Activated naive CD4-positive, alpha-beta T cell treated with anti-CD3 and anti-CD28 coated beads, Interleukin-2, amount 10 ng/mL, durations not matched to agents 7 days and 5 days (primary cell): ENCODE measurements at places on chromosomes 7 and 10.

GRCh38 chr7:29622335-29623265, 59.0 kb downstream of the PRR15 start:
- no peaks in the 10 kb centered on the region for H3K36me3 ChIP-seq
- H3K27ac ChIP-seq = no peak overlapping the region
- H3K4me3 ChIP-seq = no peak overlapping the region
- H3K27me3 ChIP-seq = peaks cover 12% of the 10 kb centered on the region

- H3K27ac ChIP-seq = peak overlapping the region; percentile 97
- H3K4me1 ChIP-seq = peaks cover 68% of the 10 kb centered on the region
- peaks cover 2% of the 10 kb centered on the region for H3K36me3 ChIP-seq
- DNase-seq = no peak
Observed at GRCh38 chr7:3091631-3092030, 48.0 kb upstream of the CARD11 start.

DNA sequence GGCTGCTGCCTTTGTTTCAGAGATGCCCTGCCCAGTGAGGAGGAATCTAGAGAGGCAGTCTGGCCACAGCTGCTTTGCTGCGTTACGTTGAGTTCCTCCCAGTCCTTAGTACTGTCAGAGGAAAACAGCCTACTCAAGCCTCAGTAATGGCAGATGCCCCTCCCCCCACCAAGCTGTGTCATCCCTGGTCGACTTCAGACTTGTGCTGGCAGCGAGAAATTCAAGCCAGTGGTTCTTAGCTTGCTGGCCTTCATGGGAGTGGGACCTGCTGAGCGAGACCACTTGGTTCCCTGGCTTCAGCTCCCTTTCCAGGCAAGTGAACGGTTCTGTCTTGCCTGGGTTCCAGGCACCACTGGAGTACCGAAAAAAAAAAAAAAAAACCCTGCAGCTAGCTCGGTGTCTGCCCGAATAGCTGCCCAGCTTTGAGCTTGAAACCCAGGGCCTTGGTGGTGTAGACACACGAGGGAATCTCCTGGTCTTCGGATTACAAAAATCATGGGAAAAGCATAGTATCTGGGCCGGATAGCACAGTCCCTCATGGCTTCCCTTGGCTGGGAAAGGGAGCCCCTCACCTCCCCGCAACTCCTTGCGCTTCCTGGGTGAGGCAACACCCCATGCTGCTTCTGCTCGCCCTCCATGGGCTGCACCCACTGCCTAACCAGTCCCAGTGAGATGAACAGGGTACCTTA, 9.1 kb downstream of the SDHAF3 start:
- H3K36me3 ChIP-seq = peaks cover 18% of the 10 kb centered on the region
- H3K27me3 ChIP-seq = no peaks in the 10 kb centered on the region
- H3K27ac ChIP-seq = no peak overlapping the region
- DNase-seq = no peak

DNA sequence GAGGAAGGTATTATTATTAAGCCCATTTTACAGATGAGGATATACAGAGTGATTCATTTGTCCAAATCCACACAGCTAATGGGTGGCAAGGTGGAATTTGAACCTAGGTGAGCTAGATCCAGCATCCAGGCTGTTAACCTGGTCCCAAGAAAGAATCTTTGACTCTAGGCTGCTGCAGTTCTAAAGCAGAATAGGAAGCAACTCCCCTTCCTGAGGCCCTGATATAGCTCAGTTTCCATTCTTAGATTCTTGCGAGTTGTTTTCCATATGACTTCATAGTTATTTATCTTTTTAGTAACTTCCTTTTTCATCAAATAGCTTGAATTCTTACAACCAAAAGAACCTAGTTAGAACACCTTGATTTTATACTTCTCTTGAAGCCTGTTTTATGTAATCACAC, 24.1 kb upstream of the ZC3HAV1L start:
- peaks cover 68% of the 10 kb centered on the region for H3K36me3 ChIP-seq
- no peak for DNase-seq
- peak overlapping the region; percentile 81 for H3K27ac ChIP-seq
- no peaks in the 10 kb centered on the region for H3K27me3 ChIP-seq
- H3K4me1 ChIP-seq = peaks cover 59% of the 10 kb centered on the region

GRCh38 chr10:29084681-29085307, 204.1 kb upstream of the LYZL1 start:
- no peak overlapping the region for H3K4me3 ChIP-seq
- H3K27me3 ChIP-seq = no peaks in the 10 kb centered on the region
- H3K36me3 ChIP-seq = no peaks in the 10 kb centered on the region
- H3K4me1 ChIP-seq = no peaks in the 10 kb centered on the region

GRCh38 chr10:62529396-62529795, 155.2 kb downstream of the ZNF365 start:
- no peak for DNase-seq
- H3K4me3 ChIP-seq = no peak overlapping the region
- peaks cover 11% of the 10 kb centered on the region for H3K27me3 ChIP-seq
- H3K27ac ChIP-seq = peak overlapping the region; percentile 28
- peaks cover 38% of the 10 kb centered on the region for H3K36me3 ChIP-seq

DNA sequence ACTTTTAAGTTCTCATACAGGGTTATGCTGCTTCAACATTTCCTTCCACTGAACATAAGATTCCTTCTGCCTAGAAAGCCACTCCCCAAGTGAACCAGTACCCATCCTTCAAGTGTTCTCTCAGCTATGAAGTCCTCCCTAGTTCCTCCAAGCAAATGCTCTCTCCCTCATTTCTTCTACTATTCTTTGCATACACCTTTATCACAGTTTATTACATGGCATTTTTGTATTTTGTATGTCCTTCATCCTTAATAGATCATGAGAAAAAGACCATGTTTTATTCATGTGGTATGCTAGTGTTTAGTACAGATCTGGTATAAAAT, 1.9 kb downstream of the SYPL1 start:
- peaks cover 4% of the 10 kb centered on the region for H3K27me3 ChIP-seq
- H3K27ac ChIP-seq = peak overlapping the region; percentile 16
- H3K36me3 ChIP-seq = peaks cover 19% of the 10 kb centered on the region
- H3K4me3 ChIP-seq = peak overlapping the region; percentile 40

DNA sequence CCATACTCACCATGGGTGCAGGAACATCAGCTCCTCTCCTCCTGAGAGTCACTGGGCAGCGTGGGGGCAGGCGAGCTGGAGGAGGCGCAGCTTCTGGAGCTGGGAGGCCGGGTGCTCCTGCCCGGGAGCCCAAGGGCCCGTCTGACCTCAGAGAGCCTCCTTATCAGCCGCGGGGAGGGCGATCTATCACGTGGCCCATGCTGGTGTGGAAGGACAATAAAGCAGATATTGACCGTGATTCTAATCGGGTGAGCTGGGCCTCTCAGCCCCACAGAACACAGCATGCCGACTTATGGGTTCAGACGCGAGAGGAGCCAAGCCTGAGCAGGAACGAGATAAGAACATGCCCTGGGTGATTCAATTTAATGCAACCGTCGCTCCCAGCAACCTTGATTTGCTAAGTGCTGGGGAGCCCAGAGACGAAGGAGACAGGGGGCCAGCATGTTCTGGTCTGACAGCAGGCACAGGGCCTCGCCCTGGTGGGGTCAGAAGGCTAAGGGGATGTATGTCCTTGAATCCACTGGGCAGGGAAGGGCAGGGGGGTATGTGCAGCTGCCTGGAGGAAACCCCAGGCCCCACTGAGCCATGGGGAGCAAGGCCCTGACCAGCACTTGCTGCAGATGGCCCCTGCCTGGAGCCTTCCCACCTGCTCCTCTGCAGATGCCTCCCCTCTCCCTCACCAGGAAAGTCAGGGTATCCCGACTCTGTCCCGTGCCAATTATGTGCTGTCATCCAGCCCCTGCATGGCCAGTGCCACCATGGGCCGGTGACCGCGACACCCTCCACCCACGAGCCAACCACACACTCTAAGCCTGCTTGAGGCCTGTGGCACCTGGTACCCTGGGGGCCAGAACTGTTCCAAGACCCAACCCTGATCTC, 95.3 kb upstream of the RET start:
- no peak overlapping the region for H3K4me3 ChIP-seq
- no peak overlapping the region for H3K27ac ChIP-seq
- DNase-seq = no peak
- H3K27me3 ChIP-seq = peaks cover 11% of the 10 kb centered on the region
- H3K4me1 ChIP-seq = peaks cover 5% of the 10 kb centered on the region

DNA sequence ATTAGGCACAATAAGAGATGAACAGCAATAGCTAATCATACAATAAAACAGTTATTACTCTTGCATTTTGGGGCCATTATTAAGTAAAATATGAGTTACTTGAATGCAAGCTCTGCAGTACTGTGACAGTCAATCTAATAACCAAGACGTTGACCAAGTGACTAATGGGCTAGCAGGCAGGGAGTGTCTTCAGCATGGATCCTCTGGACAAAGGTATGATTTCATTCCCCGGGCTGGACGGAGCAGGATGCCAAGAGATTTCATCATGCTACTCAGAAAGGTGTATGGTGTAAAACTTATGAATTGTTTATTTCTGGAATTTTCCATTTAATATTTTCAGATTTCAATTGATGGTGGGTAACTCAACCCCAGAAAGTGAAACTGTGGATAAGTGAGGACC, 80.9 kb downstream of the SHH start:
- no peak for DNase-seq
- peaks cover 19% of the 10 kb centered on the region for H3K4me1 ChIP-seq
- no peaks in the 10 kb centered on the region for H3K27me3 ChIP-seq
- no peak overlapping the region for H3K4me3 ChIP-seq
- H3K36me3 ChIP-seq = peaks cover 43% of the 10 kb centered on the region

- peaks cover 5% of the 10 kb centered on the region for H3K36me3 ChIP-seq
- peaks cover 47% of the 10 kb centered on the region for H3K27me3 ChIP-seq
- DNase-seq = peak; percentile 30
- no peak overlapping the region for H3K4me3 ChIP-seq
- peaks cover 30% of the 10 kb centered on the region for H3K4me1 ChIP-seq
- H3K27ac ChIP-seq = peak overlapping the region; percentile 36
Observed at GRCh38 chr10:114024876-114025610, 18.6 kb upstream of the ADRB1 start.

GRCh38 chr10:13629116-13629515, 42.4 kb downstream of the PRPF18 start:
- no peaks in the 10 kb centered on the region for H3K27me3 ChIP-seq
- no peak for DNase-seq
- H3K4me1 ChIP-seq = no peaks in the 10 kb centered on the region
- peaks cover 20% of the 10 kb centered on the region for H3K36me3 ChIP-seq

GRCh38 chr7:31488562-31489203, 25.2 kb upstream of the ITPRID1 start:
- DNase-seq = peak; percentile 50
- no peaks in the 10 kb centered on the region for H3K27me3 ChIP-seq
- no peaks in the 10 kb centered on the region for H3K4me1 ChIP-seq
- no peak overlapping the region for H3K27ac ChIP-seq

- DNase-seq = no peak
- no peak overlapping the region for H3K4me3 ChIP-seq
- H3K27me3 ChIP-seq = peaks cover 5% of the 10 kb centered on the region
- no peaks in the 10 kb centered on the region for H3K4me1 ChIP-seq
- no peaks in the 10 kb centered on the region for H3K36me3 ChIP-seq
- no peak overlapping the region for H3K27ac ChIP-seq
Observed at GRCh38 chr7:409339-410281, 110.0 kb downstream of the PDGFA start.

GRCh38 chr7:68295386-68295785, 1298.8 kb downstream of the TYW1 start:
- no peaks in the 10 kb centered on the region for H3K36me3 ChIP-seq
- no peak overlapping the region for H3K4me3 ChIP-seq
- DNase-seq = no peak
- no peaks in the 10 kb centered on the region for H3K27me3 ChIP-seq
- no peaks in the 10 kb centered on the region for H3K4me1 ChIP-seq

- no peak for DNase-seq
- H3K36me3 ChIP-seq = no peaks in the 10 kb centered on the region
- peaks cover 4% of the 10 kb centered on the region for H3K27me3 ChIP-seq
- H3K27ac ChIP-seq = no peak overlapping the region
Observed at GRCh38 chr10:31278279-31278941, 40.6 kb upstream of the ZEB1 start.

DNA sequence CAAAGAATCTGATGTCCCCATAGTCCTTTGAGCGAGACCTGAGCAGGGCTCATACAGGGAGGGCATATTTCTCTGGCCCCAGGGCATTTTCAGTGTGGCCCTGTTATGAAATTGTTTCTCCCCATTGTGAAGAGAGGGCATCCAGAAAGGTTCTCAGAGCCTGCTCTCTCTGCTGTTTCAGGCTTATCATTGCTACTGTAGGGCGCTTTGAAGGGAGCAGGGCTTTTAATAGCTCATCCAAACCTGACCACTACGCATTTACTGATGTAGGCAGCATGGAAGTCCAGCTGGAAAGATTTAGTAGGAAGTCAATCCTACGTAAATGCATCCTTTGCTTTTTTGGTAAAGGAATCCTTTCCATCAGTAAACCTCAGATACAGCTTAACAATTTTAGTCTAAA, 68.1 kb downstream of the PRPF18 start:
- peaks cover 16% of the 10 kb centered on the region for H3K4me1 ChIP-seq
- DNase-seq = no peak
- H3K4me3 ChIP-seq = no peak overlapping the region
- H3K36me3 ChIP-seq = no peaks in the 10 kb centered on the region
- H3K27ac ChIP-seq = no peak overlapping the region
- peaks cover under 1% of the 10 kb centered on the region for H3K27me3 ChIP-seq

GRCh38 chr7:1997537-1998076, 235.1 kb downstream of the MAD1L1 start:
- H3K27me3 ChIP-seq = no peaks in the 10 kb centered on the region
- H3K27ac ChIP-seq = no peak overlapping the region
- DNase-seq = no peak
- no peaks in the 10 kb centered on the region for H3K4me1 ChIP-seq
- no peaks in the 10 kb centered on the region for H3K36me3 ChIP-seq

DNA sequence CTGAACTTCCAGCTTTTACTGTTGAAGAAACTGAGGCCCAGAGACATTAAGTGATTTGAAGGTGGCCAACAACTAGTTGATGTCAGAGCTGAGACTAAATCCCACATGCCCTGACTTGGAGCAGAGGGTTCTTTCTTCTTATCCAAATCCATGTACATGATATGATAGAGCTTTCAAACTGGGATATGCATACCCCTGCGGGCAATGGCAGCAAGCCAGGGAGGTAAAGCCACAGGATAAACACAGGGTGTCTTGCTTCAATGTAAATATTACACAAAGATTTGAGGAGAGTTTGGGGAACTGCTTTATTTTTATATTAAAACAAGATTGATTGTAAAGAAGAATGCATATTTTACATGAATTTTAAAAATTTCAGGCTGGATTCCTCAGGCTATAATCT, 2.3 kb upstream of the LRRC72 start:
- H3K36me3 ChIP-seq = no peaks in the 10 kb centered on the region
- DNase-seq = no peak
- H3K27me3 ChIP-seq = peaks cover 3% of the 10 kb centered on the region
- no peak overlapping the region for H3K27ac ChIP-seq
- H3K4me1 ChIP-seq = no peaks in the 10 kb centered on the region
